Stomach (tissue), 19 donors: ENCODE measurements at places on chromosomes 2 and 18. TPM values are rescaled to one million over a fixed set of nuclear protein-coding genes. Genes with fewer than 3 reads are reported as not detected.

The MROH2A gene
- not detected for polyA plus RNA-seq

The NGEF gene
- 4.2 TPM for polyA plus RNA-seq

The TRAF3IP1 gene
- polyA plus RNA-seq, result 10.8 TPM

The ARHGAP25 gene
- polyA plus RNA-seq, result 3.6 TPM

The BOK gene
- polyA plus RNA-seq, result 14.7 TPM

The SERPINB5 gene
- polyA plus RNA-seq, result 27.1 TPM

The PSD4 gene
- 19.9 TPM for polyA plus RNA-seq

The PHLPP1 gene
- polyA plus RNA-seq, result 2.6 TPM

The ATG9A gene
- 13.5 TPM for polyA plus RNA-seq

DNA sequence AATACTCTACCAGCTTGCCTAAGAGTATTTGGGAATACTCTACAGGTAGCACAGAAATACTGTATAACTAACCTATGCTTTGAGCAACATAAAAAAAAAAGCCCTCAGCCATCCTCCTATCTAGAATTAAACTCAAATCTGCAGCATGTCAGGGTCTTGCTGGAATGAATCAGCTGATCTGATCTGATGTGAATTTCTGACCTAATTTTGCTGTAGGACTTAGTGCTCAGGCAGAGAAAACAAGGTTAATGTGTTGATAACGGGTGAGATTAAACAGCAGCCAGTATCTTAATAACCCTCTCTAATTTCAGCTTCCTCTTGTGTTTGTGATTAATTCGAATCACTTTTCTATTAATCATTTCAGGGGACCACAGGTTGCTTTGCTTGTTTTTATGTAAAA is 16.3 kb downstream of the NYAP2 start:
- no peak for DNase-seq

GRCh38 chr2:50547521-50547920 is 484.4 kb downstream of the NRXN1 start:
- DNase-seq, result no peak

- DNase-seq, result no peak
Observed at GRCh38 chr2:18154259-18154658, 275.8 kb downstream of the KCNS3 start.

DNA sequence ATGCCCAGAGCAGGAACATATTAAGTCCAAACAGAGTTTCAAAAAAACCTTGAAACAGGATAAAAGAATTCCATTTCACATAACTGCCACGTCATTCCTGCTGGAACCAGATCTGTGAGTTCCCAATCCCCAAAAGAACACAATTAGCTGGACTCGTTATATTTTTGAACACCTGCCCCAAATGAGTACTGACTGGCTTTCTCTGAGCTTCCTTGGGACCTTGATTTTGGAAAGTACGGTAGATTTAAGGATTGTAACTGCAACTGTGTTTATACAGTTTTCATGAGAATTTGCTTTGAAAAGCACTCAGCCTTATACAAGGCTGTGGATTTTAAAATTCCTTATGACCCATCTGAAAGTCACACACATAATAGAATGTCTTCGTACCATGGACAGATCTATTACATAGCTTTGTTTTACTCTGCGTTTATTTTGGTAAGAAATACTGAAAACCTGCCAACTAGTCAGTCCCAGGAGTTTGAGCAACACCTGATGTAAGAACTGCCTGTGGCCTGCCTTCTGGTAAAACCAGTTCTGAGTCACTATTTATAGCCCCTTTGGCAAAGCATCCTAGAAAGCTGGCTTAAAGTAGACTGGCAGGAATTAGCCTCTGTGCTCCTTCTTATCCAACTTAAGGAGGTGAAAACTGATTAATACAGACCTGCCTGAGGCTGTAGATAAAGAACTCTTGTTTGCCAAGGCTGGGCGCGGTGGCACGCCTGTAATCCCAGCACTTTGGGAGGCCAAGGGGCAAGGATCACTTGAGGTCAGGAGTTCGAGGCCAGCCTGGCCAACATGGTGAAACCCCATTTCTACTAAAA is 48.1 kb downstream of the MERTK start:
- DNase-seq, result peak; percentile 94

DNA sequence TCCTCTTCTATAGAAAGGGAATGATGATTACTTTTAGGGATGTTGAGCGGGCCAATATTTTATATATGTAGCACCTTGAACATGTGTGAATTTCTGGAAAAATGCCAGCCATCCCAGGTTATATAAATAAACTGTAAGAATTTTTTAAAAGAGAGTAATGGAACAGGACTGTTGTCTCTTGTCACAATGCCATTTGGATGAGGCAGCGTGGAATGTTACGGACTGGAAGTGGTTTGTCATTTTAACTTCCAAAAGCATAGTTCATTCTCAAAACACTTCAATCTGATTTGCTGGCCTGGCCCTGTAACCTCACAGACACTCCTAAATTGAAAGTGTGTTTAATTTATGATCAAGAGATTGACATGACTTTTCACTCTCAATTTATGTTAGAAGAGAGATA is 70.8 kb downstream of the TPGS2 start:
- no peak for DNase-seq

- DNase-seq, result no peak
Observed at GRCh38 chr18:13834496-13835015, 10.6 kb downstream of the MC5R start.

GRCh38 chr18:70069965-70070364 is 122.3 kb upstream of the CD226 start:
- DNase-seq, result no peak

DNA sequence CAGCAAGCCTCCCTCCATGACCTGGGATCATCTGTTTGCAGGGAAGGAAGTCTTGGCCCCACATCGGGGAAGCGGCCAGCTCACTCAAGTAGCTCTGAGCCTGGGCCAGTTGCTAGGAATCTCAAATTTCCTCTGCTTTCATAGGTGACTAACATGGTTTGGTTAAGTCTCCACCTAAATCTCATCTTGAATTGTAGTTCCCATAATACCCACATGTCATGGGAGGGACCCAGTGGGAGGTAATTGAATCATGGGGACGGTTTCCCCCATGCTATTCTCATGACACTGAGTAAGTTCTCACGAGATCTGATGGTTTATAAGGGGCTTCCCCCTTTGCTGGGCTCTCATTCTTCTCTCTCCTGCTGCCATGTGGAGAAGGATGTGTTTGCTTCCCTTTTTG is 75.2 kb downstream of the LBH start:
- no peak for DNase-seq

- DNase-seq, result peak; percentile 67
Observed at GRCh38 chr2:7639476-7639875, 722.3 kb downstream of the RNF144A start.

- no peak for DNase-seq
Observed at GRCh38 chr18:48924630-48925490, 25.9 kb downstream of the SMAD7 start.

- no peak for DNase-seq
Observed at GRCh38 chr18:2412996-2413751, 158.1 kb downstream of the METTL4 start.

DNA sequence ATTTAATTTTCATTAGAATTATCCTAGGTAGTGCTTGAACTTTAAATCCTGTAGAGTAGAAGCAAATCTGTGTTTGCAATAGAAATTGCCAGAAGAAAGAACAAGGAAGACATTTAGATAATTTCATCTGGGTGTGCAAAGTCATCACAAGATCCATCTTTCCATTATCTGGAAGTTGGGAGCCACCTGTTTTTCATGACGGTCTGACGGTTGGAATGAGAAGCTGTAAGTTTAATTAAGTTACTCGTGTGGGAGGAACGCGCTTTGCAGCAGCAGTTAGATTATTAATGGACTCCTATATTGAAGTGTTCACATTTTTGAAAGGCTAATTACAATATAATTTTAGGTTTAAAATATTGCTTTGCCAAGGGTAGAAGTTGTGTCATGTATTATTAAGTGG is 69.9 kb upstream of the PARD3B start:
- no peak for DNase-seq

DNA sequence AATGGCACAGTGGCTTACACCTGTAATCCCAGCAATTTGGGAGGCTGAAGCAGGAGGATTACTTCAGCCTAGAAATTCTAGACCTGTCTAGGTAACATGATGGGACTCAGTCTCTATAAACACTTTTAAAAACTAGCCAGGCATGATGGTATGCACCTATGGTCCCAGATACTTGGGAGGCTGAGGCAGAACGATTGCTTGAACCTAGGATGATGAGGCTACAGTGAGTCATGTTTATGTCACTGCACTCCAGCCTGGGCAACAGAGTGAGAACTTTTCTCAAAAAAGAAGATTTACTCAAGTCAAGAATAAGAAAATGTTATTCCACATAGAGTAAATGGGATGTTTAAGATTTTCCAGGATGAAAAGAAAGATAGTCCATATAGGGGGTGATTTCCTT is 158.6 kb downstream of the HNMT start:
- no peak for DNase-seq

DNA sequence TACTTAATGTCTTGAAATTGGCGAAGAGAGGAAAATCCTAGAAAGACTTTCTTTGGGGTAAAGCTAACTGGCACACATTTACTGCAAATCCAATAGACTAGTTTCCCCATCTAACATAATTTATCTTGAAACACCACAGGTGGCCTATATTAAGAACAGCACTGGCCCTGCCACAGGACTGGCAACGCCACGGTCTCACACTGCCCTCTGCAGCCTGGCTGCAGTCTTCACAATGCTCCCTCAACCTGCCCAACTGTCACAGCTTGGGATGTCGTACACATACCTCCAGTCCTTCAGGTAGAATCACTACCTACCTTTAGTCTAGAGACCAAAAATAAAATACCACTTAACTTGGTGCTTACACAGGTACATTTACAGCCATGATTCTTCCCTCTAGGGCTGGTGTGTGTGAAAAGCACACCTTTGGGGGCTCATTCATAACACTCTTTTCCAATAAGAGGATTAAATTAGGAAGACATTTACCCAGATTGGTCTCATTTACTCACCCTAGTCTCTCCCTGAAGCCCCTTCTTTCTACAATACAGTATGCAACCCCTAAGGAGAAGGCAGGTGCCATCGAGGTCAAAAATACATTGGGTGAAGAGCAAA is 222.2 kb downstream of the C1D start:
- DNase-seq, result peak; percentile 92

- DNase-seq, result no peak
Observed at GRCh38 chr18:13471198-13471845, 252.8 kb downstream of the LDLRAD4 start.

DNA sequence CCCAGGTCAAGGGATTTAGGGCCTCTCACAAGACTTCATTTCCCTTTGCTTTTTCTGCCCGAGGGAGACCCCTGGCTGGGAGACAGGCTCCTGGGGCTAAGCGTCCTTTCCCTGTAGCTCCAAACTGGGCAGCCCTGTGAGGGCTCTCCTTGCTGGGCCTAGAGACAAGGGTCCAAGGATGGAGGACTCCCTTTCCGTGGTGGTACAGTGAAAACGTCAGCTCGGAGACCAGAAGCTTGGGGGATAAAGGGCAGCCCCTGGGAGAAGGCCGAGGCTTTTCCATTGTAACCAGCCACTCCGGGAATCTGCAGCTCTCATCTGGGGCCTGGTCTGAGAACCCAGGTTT is 2.3 kb downstream of the SIX2 start:
- DNase-seq, result no peak

- DNase-seq, result no peak
Observed at GRCh38 chr2:101520246-101520645, 45.3 kb upstream of the RFX8 start.

GRCh38 chr2:110744429-110744828 is 12.1 kb downstream of the ACOXL start:
- DNase-seq, result no peak

GRCh38 chr2:44918095-44918775 is 23.3 kb upstream of the SIX3 start:
- no peak for DNase-seq

DNA sequence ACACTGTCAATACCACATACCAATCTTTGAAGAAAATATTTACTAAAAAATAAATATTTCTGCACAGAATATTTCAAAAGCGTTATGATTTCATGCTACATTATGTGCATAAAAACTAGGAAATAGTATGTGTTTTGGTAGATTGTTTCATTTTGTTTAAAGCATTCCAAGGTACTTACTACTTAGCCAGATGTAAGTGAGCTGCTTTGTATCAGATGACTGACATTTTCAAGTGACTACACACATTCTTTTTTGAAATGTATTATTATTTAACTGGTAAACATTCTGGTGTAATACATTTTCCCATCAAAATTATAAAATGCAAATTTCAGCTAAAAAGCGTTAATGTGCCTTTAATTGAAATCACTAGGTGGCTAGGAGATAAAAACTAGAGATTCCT is 21.5 kb downstream of the GCA start:
- DNase-seq, result no peak

DNA sequence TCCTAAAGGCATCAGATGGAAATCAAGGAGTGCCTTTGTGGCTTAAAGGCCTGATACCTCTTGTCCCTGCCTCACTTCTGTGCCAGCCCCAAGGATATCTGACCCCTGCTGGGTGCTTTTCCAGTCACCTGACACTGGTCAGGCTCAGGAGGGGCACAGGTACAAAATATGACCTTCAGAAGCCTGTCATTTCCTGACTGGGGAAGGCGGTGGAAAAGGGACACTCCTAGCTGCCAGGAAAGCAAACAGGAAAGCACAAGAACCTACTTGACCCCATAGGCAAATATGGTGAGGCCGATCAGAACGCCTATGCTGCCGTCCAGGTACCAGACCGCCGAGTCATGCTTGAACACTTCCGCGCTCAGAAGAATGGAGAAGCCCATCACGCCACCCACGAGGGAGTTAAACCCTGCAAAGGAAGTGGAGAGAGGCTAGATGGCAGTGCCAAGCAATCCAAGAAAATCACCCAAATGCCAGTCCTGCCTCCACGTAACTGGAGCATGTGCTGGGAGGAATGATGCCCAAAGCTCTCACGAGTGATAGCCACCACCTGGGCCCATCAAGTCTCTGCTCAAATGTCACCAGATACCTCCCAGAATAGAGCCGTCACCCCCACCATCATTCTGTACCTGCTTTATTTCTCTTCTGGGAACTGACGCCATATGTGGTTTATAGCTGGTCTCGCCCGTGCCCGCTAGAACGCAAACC is 204.0 kb downstream of the MGAT5 start:
- DNase-seq, result peak; percentile 49

DNA sequence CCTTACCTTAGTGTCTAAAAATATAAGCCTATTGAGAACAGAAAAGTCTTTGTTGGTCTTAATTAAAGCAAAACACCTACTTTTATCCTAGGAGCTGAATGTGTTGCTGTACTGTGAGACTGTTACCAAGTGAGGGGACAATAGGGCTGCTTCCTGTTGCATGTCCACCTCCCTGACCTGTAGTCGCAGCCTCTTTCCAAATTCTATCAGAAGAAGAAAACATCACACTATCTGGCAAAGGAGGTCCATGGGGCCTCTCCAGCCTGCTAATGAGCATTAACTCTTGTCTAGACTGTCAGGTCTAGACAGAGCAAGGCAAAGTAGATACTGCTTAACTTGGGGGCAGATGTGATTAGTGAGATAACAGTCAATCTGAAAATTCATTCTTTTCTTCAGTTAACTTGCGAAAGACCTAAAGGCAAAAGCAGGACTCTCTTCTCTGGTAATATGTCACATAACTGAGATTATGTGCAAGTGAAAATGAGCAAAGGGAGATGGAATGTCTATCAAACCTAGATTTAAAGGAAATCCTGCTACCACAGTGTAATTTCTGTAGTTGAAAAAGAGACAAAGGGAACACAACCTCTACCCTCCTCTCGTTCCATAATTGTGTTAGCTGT is 66.9 kb downstream of the CDH20 start:
- DNase-seq, result no peak
